ENCODE measurements at places on chromosomes 4 and X. TPM values are rescaled to one million over a fixed set of nuclear protein-coding genes. Genes with fewer than 3 reads are reported as not detected.
A peak's percentile ranks its signal among the peaks of the same experiment; 100 is the strongest.

- peaks cover 30% of the 10 kb centered on the region for H3K4me1 ChIP-seq
- H3K4me3 ChIP-seq: peak overlapping the region; percentile 21
- no peaks in the 10 kb centered on the region for H3K27me3 ChIP-seq
- DNase-seq: no peak
- H3K36me3 ChIP-seq: no peaks in the 10 kb centered on the region
These were observed 39.6 kb downstream of the PALLD start for GRCh38 chr4:168536448-168536847.

GRCh38 chr4:15585331-15585730, 69.8 kb downstream of the FBXL5 start:
- no peak overlapping the region for H3K4me3 ChIP-seq
- H3K27ac ChIP-seq: no peak overlapping the region
- H3K36me3 ChIP-seq: no peaks in the 10 kb centered on the region
- peaks cover 25% of the 10 kb centered on the region for H3K4me1 ChIP-seq
- H3K27me3 ChIP-seq: no peaks in the 10 kb centered on the region

Gene SLITRK4
- total RNA-seq: 14.5 TPM

GRCh38 chr4:8439914-8440491, 520 bp downstream of the ACOX3 start:
- H3K4me1 ChIP-seq: peaks cover 31% of the 10 kb centered on the region
- no peaks in the 10 kb centered on the region for H3K36me3 ChIP-seq
- no peaks in the 10 kb centered on the region for H3K27me3 ChIP-seq

DNA sequence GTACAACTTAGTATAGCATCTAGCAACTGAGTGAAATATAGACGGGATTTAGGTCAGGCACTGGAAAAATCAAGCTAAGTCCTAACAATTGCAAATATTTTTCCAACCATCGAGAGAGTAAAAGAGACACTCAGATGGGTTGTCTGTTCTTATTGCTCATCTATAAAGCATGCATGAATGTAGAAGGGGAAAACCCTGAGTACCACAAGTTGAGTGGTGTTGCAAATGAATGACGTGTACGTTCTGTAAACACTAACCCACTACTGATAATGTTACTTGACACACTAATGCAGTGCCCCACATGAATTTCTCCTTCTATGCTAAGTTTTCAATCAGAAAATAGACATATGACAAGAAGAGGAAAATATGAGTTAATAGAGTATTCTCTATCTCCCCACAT, 211.2 kb downstream of the COX18 start:
- H3K27me3 ChIP-seq: no peaks in the 10 kb centered on the region
- H3K27ac ChIP-seq: no peak overlapping the region
- no peaks in the 10 kb centered on the region for H3K4me1 ChIP-seq
- no peak overlapping the region for H3K4me3 ChIP-seq
- no peaks in the 10 kb centered on the region for H3K36me3 ChIP-seq

Measured in psoas muscle (tissue), 8 donors.